Stimulated activated CD4-positive, alpha-beta T cell treated with anti-CD3 and anti-CD28 coated beads, Interleukin-1b, Interleukin-23, amount 100 ng/mL, for 48 hours (primary cell): ENCODE measurements at places on chromosomes 5 and 9.

DNA sequence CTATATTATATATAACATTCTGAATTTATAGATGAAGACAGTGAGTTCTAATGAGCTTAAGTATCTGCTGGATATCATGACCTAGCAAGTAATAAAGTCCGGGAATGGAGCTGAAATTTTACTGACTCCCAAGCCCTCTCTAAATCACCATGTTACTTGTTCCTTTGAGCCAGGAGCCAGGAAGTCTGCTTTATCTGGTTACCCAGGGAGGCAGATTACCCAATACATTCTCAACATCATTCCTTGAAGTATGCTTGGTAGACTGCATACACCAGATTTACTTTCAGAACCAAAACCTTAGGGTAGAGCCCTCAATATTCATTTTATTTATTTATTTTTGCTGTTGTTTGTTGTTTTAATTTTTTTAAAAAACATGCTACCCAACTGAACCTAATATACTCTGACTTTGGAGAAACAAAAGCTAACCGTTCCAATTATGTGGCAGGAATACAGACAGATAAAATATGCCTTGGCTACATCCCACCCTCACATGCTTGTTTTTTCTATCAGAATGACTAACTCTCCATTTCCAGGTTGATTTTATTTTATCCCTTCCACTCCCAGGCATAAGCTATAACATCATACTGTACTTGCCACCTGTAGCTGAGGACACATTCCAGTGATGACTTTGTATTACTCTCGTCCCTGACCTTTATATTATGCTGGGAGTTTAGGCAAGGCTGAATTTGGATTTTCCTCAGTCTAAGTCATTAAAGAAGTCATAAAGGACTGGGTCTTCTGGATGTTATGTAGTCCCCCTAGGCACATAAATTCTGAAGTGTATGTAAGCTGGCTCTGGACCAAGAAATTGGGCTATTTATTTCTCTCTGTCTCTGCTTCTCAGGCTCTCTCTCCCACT, 82.0 kb downstream of the YIPF5 start:
- DNase-seq: no peak

DNA sequence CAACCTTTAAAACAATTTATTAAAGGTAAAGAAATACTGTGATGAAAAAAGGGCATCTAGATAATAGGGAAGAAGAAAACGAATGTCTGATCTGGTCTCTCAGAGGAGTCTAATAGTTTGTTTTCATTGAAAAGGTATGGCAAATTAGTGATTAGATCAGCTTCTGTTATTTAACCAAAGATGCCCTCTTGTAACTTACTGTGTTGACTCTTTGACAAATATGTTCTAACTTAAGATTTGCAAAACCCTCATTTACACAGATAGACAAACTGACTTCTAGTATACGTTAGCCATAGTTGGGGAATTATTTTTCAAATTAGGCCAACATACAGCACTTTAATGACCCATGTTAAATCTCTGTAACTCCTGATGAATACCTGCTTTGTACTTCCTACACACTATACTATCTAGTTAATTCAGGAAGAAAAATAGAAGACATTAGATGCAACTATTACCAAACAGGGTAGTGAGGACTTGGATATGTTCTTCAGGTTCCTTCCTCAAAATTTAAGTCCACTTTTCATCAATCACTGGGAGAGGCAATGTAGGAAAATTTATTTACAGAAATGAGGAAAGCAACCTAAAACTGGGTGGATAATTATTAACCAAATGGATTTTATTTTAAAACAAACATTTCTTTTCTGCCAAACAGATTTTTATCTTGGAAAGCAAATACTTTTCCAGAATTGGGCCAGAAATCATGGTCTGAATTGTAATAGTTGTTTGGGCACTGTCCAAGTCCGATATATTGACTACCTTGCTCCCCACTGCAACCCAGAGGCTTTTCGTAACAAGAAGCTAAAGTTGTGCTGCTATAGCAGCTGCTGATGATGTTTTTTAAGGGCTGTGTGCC, 66.4 kb upstream of the PPP2R2B start:
- no peak for DNase-seq

DNA sequence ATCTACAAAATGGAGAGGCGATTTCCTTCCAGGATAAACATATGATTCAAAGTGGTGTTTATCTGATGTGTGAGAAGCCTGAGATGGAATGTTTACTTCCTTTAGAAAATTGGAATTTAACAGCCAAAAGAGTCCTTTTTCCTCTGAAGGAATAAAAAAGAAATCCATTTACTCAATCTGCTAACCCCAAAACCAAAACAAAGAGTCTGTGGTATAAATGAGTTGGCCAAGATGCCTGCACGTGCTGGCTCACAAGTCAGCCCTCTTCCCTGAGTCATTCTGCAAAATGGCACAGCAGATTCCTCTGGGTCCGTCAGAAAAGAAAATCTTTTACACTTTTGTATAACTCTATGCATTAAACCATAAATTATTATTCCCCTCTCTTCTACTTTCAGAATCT, 60.8 kb downstream of the EBF1 start:
- DNase-seq: no peak

- peak; percentile 53 for DNase-seq
Measured at GRCh38 chr5:4879693-4880303, 260.3 kb upstream of the ADAMTS16 start.

DNA sequence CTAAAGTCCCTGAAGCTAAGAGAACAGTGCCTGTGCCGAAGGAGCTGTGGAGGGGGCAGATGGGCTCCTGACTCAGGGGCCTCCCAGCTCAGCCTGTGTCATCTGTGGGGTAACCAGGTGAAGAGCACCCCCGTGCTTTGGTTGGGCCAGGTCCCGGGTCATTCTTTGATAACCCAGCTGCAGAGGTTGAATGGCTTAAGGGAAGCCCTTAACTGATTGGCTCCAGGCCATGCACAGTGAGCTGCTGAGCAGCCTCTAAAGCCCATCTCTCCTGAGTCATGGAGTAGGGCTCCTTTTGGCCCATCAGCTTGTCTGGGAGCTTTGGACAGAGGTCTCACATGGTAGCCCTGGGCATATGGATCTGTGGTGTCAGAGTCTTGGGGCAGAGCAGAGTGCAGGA, 28.7 kb downstream of the COL27A1 start:
- no peak for DNase-seq

GRCh38 chr5:76580981-76581380, 42.2 kb downstream of the F2RL2 start:
- DNase-seq: no peak

GRCh38 chr5:172823840-172824362, 10.2 kb upstream of the ERGIC1 start:
- no peak for DNase-seq
